ENCODE measurements at places on chromosomes 1 and 21.
A peak's percentile ranks its signal among the peaks of the same experiment; 100 is the strongest.

DNA sequence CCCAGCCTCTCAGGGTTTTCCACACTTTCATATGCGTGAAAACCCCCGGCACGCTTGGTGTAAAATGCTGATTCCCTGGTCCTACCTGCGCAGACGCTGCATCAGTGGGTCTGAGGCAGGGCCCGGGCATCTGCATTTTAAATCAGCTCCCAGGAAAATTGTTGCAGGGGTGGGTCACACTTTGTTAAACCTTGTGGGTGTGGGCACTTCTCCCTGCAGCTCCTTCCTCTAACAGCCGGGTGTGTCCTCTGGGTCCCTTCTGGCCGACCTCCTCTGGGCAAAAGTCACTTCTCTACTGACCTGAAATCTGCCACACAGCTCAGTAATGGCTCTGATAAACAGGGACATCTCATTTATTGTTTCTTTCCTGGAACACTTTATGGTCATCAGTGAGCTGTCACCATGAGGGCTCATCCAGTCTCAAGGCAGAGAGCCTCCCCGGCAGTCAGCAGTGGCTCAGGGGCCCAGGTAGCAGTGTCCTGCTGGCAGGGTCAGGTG lies 52.8 kb upstream of the TMPRSS2 start:
- DNase-seq = no peak

- no peak for DNase-seq
Observed at GRCh38 chr1:107263291-107263915, 122.6 kb downstream of the NTNG1 start.

DNA sequence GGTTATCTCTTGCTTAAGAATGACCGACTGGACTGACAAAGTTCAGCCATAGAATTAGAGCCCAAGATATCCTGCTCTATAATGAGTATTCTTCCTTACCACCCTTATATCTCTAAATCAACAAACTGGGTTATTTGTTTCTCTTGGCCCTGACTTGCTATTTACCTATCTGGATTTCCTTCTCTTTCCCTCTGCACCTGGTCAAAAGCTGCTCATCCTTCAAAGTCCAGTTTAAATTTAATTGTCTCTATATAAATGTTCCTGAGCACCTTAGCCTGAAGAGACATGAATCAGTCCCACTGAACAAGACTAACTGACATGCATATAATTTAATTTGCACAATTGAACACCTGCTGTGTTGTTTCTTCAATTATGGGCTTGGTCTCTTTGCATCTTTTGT lies 127.1 kb upstream of the KCNJ15 start:
- DNase-seq = no peak

DNA sequence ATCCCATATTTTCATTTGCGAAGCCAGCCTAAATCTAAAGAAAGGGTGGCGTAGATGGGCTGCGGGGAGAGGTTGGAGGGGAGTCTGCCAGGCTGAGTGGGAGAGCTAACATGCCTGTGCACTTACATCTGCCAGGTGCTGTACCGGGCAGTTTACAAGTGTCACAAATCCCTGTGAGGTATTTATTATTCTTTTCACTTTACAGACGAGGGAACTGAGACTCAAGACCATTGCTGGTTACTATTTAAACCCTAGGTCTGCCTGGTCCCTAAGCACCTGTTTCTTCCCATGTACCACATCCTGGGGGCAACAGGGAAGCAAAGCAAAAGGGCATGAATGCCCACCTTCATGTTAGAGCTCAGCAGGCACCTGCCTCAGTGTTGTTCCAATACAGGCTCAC lies 19.4 kb upstream of the EFNA1 start:
- DNase-seq = no peak

DNA sequence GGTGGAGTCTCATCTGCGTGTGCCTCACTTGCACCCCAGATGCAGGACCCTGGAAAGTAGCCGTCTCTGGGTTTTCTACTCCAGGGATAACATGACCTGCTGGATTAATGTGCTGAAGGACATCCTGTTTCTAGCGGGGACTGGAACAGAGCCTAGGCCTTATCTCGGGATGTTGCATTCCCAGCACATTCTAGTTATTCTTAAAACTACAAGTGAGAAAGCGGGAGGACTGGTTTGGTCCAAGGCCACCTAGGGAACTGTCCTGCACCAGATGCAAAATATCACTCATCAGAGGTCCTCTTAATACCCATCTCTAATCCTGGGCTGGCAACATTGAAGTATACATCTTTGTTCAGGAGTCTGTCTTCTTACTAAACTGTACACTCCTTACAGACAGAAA lies 179.9 kb downstream of the ZC3H11B start:
- no peak for DNase-seq

GRCh38 chr1:102733491-102734236 lies 374.7 kb downstream of the COL11A1 start:
- DNase-seq = no peak

- peak; percentile 78 for DNase-seq
Observed at GRCh38 chr21:25421321-25422028, 185.8 kb downstream of the MRPL39 start.

DNA sequence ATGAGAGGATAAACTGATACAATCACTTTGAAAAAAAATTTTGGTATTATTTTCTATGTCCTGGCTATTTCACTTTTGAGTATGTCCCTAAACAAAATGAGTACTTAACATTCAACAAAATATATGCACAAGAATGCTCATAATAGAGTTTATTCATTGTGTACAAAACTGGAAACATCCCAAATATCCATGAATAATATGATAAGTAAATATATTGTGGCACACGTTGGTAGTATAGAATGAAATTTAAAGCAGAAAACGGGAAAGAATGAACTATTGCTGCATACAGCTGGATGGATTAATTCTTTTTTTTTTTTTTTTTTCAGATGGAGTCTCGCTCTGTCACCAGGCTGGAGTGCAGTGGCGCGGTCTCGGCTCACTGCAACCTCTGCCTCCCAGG lies 725.2 kb downstream of the LTN1 start:
- no peak for DNase-seq

GRCh38 chr1:101723415-101723814 lies 273.3 kb downstream of the OLFM3 start:
- no peak for DNase-seq

Measured in stimulated activated CD4-positive, alpha-beta T cell treated with anti-CD3 and anti-CD28 coated beads, Interleukin-4, amount 100 ng/mL, for 24 hours (primary cell).